ENCODE measurements at places on chromosomes 5 and 9.

DNA sequence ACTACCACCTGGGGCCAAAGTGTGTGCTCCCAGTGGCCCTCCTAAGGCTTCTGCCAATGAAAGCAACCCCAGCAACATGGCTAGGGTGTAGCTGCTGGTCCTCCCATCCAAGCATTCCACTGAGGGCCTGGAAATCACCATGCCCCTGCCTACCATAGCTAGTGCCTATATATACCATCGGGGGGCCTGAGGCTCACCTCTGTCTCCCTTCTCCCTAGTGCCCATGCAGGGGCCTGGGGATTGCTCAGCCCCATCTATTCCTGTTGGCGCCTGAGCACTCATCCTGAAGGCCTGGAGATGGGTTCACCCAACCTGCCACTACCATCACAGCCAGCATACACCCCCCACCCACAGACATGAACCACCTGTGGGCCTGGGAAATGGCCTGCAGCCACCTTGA lies 367.3 kb downstream of the RAB3C start:
- no peak for DNase-seq

DNA sequence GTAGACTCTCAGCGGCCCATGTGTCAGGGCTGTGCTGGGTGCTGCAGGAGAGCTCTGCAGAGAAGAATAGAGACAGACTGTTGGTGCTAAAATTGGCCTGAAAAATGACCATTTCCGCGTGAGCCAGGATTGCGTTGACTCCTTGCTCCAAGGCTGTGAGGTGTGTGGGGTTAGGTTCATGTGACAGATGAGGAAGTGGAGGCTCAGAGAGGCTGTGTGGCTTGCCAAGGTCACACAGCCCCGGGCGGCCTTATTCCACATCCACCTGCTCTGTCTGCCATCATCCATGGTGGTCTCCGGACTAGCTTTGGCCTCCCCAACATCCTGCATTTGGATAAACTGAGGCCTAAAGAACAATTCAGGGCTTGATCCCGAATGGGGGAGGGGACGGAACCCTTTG lies 15.2 kb downstream of the NEK6 start:
- DNase-seq = no peak

- no peak for DNase-seq
Measured at GRCh38 chr5:179112469-179113142, 52.4 kb downstream of the ZNF354C start.

DNA sequence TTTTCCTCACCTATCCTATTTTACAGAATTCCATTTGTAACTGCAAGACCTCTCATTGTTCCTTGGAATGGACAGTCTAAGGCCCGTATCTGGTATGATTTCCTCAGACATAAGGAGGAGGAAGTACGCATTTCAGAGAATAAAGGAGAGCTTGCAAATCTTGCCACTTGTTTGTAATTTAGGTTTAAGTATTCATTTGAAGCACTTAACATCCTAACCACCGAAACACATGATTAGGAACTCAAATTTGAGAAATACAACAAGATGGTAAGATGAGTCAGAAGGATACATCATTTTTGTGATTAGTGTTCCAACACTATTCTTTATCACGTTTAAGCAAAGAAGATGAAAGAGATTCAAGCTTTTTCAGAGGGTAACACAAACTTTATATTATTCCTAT lies 3.9 kb upstream of the ZCCHC9 start:
- DNase-seq = no peak

GRCh38 chr9:86481466-86481865 lies 127.3 kb upstream of the TUT7 start:
- DNase-seq = no peak

DNA sequence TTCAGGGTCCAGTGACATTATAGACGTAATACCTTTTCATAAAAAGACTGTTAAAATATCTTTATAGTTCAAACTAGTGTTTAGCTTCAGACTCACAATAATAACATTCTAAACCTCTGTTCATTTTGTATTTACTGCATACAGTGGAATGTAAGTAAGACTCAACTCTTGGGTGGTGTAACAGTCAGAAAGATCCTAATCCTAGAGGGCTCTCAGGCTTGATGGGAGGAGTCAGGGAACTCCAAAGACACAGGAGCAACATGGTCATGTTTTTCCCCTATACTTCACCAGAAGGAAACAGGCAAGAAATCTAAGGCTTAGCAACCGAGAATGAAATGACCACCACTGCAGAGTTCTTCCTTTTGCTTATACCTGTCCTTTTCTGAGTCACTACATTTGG lies 82.6 kb downstream of the MRPS27 start:
- no peak for DNase-seq

DNA sequence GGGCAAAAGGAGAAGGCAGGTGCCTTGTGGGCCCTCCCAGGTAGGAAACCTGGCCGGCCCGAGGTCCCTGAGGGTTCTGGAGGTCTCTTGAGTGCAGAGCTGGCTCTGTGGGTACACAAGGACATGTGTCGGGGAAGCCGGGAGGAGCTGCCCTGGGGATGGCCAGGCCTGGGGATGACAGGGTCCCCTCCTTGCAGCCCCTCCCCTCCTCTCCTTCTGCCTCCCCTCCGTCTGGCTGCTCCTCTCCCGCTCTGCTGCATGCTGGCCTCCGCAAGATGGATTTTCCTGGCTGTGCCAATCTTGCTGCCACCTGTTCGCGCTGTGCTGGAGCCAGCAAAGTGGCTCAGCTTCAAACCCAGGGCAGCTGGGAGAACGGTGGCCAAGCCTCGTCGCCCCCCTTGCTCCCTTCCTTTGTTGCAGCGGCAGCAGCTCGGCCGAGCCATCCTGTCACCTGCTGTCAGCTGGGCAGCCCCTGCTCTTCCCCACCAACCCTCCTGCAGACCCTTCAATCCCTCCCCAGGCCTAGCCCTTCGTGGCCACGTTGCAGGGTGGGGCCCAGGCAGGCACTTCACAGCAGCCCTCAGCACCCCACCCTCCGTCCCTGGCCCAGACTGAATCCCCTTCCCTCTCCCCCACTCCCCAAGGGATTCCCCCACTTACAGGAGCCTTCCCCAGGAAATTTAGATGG lies 17.6 kb upstream of the UNC5A start:
- DNase-seq = no peak

DNA sequence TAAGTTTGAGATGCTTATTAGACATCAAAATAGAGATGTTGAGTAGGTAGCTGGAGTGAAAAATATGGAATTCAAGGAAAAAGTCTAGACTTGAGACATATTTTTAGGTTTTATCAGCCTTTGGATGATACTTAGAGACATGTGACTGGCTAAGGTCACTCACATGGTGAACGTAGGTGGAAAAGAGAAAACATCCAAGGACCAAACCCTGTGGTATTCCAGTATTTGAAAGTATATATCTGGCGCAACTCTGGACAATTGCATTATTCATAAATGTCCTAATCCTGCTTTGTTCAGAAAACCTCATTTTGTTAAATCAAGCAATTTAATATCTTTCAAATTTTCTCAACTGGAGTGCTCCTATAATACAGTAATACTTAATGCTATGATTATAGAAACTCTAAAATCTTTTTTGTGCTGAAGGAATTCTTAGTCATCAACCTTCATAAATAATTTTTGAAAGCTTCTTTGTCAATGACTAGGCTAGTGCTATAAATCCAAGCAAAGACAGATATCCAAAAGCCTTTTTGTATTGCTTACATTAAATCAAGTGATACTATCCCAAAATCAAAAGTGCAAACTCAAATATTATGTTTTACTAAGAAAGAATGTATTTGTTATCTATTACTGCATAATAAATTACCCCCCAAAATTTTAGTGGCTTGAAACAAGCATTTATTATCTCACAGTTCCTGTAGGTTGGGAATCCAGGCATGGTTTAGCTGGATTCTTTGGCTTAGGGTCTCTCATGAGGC lies 452.0 kb downstream of the ENC1 start:
- no peak for DNase-seq

Data from stimulated activated CD4-positive, alpha-beta T cell treated with anti-CD3 and anti-CD28 coated beads, Interleukin-15, amount 100 ng/mL, for 1 hour (primary cell).